ENCODE measurements at places on chromosomes 13 and 19.

DNA sequence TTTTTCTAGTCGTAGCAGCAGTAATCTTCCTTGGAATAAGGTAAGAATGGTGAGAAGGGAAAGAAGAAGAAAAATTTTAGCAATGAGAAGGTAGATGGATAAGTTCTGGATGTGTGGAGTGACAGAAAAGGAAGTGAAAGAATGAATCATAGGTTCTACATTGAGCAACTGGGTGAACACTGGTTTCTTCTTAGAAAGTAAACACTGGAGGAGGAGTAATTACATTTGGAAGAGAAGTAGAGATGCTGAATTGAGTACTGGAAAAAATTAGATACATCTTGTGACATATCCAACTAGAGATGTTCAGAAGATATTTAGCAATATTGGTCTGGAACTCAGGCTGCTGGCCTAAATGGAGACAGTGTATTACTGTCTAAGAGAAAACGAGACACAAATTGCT is 148.5 kb downstream of the GPC5 start:
- DNase-seq = no peak

- DNase-seq = peak; percentile 17
These were observed 61.8 kb downstream of the AKAP11 start for GRCh38 chr13:42333613-42334328.

GRCh38 chr19:35889370-35890112 is 10.8 kb downstream of the NFKBID start:
- DNase-seq = no peak

DNA sequence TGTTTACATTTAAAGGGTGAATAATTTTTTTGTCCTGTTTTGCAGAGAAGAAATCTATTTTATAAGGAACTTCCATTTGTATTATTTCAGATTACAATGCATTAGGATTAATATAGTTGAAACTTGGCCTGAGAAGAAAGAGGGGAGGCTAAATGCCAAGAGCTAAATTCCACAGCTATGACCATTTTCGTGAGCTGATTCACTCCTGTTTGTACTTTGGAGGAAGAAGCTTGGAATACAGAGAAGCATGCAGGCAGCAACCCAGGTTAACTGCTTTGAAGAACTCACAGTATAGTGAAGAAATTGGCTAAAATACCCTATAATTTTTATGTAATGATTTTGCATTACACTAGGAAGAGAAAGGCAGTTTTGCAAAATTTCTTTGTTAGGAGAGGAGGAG is 309.4 kb upstream of the KLF12 start:
- DNase-seq = peak; percentile 85

DNA sequence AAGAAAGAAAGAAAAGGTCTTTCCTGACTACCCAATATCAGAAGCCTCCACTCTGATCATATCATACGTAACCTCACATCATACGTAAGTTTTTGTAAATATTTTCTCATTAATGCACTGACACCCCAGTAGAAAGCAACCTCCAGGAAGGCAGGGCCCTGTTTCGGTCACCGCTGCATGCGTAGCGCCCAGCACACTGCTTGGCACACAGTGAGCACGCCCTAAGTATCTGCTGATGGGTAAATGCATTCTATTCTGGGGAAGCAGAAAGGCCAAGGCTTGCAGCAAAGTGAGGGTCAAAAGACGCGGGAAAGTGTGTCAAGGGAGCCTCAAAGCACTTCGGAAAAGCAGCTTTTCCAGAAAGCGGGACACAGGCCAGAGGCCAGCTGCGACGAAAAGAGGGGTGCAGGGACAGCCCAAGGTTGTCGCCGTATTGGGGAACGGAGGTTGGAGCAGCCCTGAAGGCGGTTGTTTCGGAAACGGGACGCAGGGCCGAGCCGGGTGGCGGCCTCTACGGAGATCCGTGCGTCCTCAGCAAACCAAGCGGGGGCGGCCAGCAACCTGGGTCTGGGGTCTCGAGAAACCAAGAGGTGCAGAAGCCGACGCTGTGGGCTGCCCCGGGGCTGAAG is 463 bp downstream of the SUGP1 start:
- DNase-seq = no peak

GRCh38 chr19:45607071-45608029 is 5.3 kb upstream of the GPR4 start:
- DNase-seq = peak; percentile 53

DNA sequence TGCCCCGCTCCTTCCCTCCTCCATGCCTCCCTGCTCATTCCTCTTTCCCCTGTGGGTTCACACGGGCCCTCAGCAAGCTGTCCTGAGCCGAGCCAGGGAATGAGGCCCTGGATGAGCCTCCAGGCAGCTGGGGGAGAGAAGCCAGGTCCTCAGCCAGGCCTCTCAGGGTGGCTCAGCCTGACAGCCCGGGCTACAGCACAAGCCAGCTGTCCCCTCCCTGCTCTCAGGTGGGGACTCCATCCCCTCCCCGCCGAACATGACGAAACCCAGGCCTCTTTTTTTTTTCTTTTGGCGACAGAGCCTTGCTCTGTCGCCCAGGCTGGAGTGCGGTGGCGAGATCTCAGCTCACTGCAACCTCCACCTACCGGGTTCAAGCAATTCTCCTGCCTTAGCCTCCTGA is 40.0 kb upstream of the MATK start:
- DNase-seq = no peak

DNA sequence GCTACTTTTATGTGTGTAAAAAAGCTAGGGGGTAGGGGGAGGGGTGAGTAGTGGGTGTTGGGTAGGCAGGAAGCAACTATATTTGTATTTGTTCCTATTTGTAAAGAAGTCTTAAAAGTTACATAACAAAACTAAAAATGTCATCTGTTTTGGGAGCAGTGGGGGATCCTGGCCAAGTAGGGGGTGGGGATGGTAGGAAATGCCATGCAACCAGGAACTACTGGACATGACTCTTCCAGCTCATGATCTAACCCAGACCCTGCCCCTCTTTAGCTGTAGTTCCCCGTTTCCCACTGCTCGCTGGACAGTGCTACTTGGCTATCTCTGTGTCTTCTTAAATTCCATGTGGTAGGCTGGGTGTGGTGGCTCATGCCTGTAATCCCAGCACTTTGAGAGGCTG is 3.2 kb downstream of the GTF3A start:
- DNase-seq = no peak

DNA sequence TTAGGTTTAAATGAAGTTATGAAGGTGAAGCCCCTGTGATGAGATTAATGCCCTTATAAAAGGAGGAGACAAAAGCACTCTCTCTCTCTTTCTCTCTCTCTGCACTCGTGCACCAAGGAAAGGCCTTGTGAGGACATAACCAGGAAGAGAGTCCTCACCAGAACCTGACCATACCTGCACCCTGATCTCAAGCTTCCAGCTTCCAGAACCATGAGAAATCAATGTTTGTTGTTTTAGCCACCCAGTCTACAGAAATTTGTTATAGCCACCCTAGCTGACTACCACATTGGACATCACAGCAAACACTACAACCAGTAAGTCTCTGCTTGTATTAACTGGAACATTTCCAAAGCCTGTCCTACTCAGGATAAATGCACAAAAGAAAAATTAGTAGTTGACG is 34.7 kb upstream of the WDFY2 start:
- DNase-seq = no peak

GRCh38 chr13:101942038-101942437 is 459.8 kb downstream of the FGF14 start:
- peak; percentile 8 for DNase-seq

Measured in muscle of back (tissue), 13 donors.